HTR-8/SVneo (cell line): ENCODE measurements at places on chromosomes 3 and 15.

DNA sequence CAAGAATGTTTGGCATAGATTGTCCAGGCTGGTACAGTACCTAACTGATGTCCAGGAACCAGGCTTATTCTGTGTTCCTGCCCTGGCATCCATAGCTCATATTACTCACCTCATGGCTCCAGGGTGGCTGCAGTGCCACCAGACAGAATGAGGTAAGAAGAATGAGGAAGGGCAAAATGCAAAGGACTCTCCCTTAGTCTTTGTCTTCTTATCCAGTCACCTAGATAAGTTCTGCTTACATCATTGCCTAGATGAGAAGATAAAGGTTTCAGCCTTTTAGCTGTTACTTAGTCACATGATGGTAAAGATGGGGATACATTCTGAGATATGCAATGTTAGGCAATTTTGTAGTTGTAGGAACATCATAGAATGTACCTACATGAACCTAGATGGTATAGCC lies 45.8 kb downstream of the CHP1 start:
- DNase-seq: no peak

- no peak for DNase-seq
Measured at GRCh38 chr3:132983143-132983770, 54.9 kb upstream of the TMEM108 start.

GRCh38 chr3:51622868-51623267 lies 48.2 kb upstream of the TEX264 start:
- no peak for DNase-seq

DNA sequence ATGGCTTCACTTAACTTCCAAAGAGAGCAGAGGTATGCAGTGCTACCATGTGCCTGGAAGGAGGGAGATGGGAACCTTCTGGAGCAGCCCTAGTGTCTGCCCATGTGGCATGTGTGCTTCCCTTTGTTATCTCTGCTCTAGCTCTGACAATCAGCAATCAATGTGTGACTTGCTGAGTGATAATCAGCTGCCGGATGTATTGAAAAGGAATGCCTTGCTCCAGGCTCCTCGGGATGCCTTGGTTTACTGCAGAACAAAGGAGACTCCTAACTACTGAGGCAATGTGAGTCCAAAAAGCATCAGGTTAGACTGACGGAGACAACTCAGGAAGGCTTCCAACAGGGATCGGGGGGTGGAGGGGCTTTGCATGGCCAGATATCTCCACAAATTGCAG lies 36.0 kb upstream of the CORO2B start:
- no peak for DNase-seq

DNA sequence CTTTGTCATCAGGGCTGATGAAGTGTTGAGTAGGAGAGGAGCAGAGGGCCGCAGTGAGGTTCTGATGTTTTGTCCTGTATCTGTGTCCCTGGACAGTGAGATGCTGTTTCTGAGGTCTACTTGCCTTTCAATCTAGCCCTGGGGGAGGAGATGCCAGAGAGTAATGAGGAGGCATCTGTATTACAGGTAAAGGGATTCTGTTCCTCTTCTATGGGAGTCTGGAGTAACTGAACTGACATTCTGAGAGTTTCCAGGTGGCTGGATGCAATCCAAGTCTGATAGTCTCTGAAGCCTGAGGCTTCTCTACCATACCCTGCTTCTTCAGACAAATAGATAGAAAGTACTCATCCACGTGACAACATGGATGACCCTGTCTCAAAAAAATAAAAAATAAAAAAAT lies 60.9 kb downstream of the IL12A start:
- no peak for DNase-seq

GRCh38 chr3:115148142-115148790 lies 1.2 kb upstream of the ZBTB20 start:
- DNase-seq: no peak

- DNase-seq: no peak
Measured at GRCh38 chr15:52699457-52699856, 20.3 kb upstream of the ATOSA start.

GRCh38 chr3:134337071-134337482 lies 37.2 kb downstream of the AMOTL2 start:
- DNase-seq: no peak

DNA sequence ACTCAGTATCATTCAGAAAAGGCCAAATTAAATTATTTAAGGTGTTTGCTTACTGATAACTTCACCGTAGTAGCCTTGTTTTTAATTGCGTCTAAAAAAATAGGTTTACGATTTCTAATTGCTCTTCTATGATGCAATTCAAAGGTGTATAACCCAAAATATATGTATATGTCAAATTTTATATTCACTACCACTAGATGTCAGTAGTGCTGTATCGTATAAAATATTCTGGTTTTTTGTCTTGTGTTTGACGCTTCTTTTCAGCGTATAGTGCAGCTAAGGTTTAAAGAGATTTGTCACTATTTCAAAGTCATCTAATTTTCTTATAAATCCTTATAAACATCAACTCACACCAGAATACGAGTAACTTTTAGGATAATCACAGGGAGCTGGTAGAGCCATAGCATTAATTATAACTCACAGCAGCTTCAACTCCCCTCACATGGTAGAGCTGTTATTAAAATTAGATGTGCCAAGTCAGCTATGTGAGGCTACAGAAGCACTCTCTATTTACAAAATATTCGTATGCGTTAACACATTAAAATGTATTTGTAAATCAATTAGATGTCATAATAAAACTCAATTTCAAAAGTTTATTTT lies 3.5 kb downstream of the PFN2 start:
- DNase-seq: peak; percentile 32

GRCh38 chr15:54159012-54159411 lies 180.8 kb downstream of the UNC13C start:
- no peak for DNase-seq

- DNase-seq: no peak
Measured at GRCh38 chr15:48811325-48811958, 573 bp upstream of the CEP152 start.

- no peak for DNase-seq
Measured at GRCh38 chr3:132294906-132295305, 22.3 kb upstream of the ACP3 start.

GRCh38 chr3:195189821-195190220 lies 81.1 kb downstream of the XXYLT1 start:
- DNase-seq: no peak

DNA sequence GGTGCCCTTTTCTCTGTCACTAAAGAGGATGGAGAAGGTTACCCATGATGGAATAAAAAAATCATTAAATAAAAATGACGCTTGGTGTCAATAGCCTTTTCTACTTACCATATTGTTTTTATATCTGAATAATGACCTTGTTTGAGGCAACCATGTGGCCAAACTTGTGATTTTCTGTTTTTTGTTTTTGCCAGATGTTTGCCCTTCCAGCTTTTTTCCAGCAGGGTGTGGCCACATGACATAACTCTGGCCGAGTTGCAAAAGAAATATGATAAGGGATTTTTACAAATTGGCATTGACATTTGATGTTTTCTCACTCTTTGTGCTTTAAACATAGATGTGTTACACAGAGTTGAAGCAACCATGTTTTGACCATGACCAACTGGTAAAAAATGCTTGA lies 39.7 kb upstream of the EPHA3 start:
- DNase-seq: no peak

GRCh38 chr3:117566926-117567325 lies 857.3 kb downstream of the TUSC7 start:
- no peak for DNase-seq

DNA sequence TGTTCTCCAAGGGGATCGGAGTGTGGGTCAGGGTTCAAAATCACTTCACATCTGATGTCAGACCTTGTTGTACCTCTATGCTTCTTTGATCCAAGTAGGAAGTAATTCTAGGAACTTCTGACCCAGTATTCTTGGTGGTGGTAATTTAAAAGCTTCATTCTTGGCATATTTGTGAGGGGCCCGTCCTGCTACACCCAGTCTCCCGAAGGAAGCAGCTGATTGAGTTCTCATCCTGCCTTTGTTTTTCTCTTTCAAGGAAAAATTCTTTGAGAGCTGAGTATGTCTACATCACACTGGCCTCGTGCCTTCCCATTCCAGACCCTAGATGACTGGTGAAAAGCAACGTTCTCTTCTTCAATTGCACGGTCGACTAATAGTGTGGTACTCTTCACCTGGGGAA lies 234.4 kb upstream of the TPRG1 start:
- DNase-seq: no peak

GRCh38 chr3:10299679-10300078 lies 6.9 kb upstream of the GHRL start:
- no peak for DNase-seq

- DNase-seq: no peak
Measured at GRCh38 chr3:109923431-109923830, 586.1 kb upstream of the DPPA4 start.

- no peak for DNase-seq
Measured at GRCh38 chr3:152505926-152506325, 237.2 kb downstream of the MBNL1 start.

DNA sequence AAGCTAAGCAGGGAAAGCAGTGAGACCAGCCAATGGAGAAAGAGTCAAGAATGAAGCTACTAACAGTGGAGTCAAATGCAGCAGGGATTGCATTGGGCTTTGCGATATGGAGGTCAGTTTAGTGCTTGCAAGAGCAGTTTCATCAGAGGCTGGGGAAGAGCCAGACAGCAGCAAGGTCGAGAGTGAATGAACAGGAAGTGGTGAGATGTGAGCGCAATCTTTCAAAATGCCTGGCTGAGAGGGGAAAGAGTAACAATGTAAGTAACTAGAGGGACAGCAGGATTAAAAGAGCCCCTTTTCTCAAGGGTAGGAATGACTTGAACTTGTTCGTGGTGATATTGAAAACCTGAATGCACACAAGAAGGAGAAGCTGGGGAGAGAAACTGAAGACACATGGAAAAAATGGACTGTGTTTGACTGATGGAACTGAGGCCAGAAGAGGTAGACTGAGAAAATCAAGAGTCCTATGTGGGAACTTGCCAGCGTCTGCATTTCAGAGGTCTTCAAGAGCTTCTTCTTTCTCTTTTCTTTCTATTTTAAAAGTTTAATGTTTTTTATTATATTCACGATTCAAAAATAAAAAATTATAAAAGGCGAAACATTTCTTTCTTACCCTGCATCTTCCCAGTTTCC lies 30.6 kb upstream of the GPR160 start:
- DNase-seq: no peak

DNA sequence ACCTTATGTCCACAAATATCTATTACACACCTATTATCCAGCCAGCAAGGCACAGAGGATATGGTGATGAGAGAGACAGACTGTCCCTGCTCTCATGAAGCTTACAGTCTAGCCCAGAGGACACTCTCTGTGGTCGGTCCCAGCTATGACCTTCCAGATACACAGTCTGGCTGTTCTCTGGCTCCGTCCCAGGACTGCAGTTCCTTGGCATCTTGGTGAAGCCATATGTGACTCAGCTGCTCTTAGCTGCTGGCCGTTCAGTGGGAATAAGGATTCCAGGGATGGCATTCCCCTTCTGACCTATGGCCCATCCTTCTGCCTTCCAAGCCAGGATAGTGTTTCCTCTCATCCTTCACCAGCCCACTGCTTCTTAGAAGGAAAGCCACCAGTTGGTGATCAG lies 30.8 kb downstream of the MEX3B start:
- no peak for DNase-seq

DNA sequence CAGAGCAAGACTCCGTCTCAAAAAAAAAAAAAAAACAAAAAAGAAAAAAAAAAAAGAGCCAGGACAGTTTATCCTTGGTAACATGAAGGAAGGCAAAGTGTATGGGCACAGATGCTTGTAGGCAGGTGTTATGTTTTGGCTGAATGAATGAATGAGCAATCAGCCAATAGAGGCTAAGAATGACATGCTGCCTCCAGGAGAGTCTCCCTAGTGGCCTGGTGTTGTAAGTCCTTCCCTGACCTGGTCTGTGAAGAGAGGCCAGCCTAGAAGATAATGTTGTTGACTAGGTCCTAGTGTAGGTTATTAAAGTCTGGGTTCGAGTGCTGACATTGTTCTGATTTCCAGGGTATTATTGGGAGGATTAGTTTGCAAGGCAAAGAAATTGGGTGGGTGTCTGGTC lies 24.9 kb downstream of the GYG1 start:
- DNase-seq: no peak

DNA sequence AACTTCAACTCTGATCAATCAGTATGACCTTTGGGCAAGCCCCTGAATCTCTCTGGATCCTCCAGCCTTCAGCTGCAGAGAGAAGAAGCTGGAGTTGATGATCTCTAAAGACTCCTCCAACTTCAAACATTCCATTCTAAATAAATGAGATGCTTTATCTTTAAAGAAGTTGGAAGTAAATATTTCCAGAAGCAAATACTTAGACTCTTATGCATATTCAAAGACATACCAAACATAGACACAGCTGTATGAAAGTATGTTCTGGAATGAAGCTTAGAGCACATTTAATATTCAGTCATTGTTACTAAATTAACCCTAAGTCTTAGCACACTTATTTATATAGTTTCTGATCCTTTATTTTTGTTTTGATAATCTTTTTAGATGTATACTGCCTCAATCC lies 77.6 kb upstream of the ACP3 start:
- no peak for DNase-seq

DNA sequence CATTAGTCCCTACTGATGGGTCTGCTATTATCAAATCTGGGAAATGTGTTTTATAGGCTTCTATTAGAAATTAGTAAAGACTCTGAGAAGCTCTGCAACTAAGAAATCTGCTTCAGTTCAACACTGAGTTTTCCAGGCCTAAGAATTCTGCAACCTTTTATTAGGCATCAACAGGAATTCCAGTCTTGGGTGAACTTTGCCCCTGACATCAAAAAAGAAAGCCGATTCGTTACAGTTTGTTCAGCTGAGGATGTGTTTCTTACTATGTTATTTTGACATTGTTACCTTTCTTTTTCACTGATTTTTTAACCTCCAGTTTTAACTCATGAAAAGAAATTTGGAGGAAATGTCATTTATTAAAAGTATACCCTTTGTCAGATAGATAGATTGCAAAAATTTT lies 131.5 kb upstream of the KCNH8 start:
- DNase-seq: no peak

DNA sequence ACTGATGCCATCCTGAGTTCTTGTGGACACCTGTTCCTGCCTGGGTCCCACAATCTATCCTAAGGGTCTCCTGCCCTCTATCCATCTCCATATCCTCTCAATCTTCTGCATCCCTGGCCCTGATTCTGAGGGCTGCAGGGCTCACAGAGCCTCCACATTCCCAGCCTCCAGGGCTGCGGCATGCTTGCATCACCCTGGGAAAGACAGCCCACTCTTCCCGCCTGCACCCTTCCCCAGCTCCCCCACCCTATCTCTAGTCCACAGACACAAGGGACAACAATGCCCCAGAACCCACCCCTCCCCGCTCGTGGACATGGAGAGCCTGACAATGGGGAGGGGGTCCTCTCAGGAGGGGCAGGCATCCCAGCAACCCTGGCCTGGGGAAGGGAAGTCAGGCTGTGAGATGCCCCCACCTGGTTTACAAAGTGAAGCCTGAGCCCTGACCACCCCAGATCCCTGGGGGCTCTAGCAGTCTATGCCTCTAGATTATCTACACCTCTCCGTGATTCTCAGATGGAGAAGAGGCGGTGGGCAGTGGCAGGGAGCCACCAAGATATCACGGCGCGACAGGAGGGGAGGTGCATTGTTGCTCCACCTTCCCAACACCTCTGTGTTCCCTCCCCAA lies 10.3 kb downstream of the SEMA3G start:
- no peak for DNase-seq
